Muscle of back (tissue), 13 donors: ENCODE measurements at places on chromosomes 5 and 9. TPM values are rescaled to one million over a fixed set of nuclear protein-coding genes. Genes with fewer than 3 reads are reported as not detected.

GRCh38 chr9:126085170-126085569 is 241.5 kb upstream of the MVB12B start:
- DNase-seq, result no peak

- DNase-seq, result no peak
Observed at GRCh38 chr5:180346358-180346757, 6.8 kb downstream of the GFPT2 start.

GRCh38 chr9:111984086-111984802 is 87.6 kb downstream of the UGCG start:
- no peak for DNase-seq

DNA sequence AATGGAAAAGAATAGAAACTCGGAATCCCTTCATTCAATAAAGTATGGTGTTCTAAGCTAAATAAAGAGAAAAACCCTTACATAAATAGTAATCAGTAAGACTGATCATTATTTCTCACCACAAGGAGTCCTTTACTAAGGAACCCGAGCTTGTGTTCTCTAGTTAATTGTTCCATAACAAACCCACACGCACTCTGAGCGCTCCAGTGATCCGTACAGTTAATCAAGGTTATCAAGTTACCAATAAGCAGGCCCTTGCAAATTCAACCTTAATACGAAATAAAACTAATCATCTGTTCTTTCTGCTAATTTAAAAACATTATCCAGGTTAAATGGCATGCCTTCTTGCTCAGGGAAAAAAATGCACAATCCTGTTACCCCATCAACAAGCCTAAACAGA is 224.4 kb downstream of the FRMD3 start:
- no peak for DNase-seq

- no peak for DNase-seq
Observed at GRCh38 chr5:158874343-158874742, 225.4 kb downstream of the EBF1 start.

DNA sequence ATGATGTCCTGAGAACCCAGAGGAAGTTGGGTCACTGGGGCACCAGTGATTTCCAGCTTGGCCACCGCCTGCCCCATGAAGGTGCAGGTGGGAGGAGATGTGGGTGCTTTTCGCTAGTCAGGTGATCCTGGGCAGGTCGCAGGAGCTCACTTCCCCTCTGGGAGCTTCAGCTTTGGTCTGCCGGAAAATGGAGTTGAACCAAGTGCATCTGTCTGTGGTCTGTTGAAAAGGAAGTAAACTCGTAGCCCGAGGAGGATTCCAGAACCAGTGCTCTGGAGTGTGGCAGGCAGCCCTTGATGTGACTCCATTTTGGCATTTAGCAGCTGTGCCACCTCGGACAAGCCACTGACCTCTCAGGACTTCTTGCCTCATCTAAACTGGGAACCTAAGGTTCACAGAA is 81.8 kb upstream of the HRH2 start:
- DNase-seq, result no peak

DNA sequence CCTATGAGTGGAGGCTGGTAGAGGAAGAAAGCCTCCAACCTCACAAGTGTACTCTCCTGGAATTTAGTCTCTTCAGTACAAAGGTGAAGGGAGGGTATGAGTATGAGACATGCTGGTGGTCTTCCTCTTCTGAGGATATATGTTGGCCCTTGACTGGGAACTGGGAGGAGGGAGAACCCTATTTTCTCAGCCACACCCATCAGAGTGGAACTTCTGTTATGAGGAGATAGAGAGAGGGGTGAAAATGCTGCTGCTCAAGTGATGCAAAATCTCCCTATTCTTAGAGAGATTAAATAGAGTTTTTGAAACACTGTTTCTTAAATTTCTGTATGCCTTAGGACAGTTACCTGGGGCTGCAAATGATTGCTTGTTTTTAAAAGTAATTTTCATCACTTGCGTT is 203.4 kb upstream of the PRR16 start:
- DNase-seq, result no peak

DNA sequence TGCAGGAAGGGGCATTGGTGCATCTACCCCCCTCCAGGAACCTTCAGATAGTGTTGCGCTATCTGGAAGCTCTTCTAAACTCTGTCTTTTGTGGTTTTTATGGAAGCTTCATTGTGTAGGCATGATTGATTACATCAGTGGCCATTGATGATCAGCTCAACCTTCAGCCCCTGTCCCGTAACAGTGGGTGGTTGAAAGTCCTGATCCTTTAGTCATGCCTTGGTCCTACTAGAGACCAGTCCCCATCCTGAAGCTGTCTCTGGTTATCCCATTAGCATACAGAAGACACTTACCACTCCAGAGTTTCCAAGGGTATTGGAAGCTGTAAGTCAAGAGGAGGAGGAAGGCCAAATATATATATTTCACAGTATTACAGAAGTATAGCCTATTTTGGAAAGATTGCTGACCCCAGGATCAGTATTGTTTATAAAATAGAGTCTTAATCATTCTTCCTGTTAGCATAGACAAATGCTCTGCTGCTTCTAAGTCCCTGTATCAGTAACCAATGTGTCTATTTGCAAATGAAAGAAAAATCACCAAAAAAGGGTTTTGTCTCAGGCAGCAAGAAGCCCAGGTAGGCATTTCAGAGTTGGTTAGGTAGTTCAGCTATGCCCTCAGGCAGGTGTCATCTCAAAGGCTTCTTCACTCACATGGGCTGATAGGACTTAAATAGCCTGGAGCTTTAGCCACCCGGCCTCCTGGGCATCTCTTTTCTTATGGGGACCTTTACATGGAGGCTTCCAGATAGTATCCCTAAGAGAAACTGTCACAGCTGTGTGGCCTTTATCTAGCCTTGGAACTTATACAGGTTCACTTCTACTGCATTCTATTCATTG is 41.6 kb downstream of the SPIN1 start:
- no peak for DNase-seq

DNA sequence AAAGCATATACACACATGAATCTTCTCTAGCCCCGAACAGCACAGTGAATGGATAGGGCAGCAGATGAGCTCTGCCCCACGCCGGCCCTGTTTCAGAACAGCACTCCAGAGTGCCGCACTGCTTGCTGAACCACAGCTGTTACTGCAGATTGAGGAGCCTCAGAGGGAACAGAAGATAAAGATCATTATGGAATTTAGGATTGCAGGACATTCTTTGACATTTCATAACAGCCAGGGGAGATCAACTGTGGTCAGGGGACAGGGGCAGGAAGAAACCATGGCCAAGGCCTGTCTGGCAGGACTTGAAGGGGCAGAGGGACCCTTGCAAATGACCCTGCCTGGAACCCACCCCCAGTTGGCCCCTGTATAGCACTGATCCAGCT is 20.6 kb downstream of the IRF1 start:
- DNase-seq, result no peak

DNA sequence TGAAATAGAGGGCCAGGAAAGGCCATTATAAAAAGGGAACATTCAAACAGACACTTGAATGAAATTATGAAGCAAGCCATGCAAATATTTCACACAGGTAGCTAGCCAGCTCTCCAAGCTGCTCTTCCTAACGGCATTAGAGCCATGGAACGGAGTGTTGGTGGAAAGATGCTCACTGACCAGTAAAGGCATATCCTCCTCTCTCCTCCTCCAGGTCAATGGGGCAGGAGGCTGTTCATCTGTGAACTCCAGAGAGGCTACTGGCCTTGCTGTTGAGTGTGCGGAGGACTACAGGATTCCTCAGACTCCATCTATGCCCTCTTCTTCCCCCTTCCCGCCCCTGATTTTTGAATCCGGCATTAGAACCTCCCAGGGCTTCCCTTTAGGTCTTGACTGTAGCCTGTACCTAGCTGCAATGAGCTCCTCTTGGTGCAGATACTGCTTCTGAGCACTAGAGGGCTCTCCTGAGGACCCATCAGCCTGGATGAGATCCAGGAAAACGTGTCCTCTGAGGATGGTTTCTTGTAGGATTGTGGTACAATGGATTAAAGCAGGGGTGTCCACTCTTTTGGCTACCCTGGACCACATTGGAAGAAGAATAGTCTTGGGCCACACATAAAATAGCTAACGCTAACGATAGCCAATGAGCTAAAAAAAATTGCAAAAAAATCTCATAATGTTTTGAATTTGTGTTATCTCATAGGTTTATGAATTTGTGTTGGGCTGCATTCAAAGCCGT is 162.2 kb downstream of the SREK1 start:
- peak; percentile 70 for DNase-seq

- no peak for DNase-seq
Observed at GRCh38 chr5:170622933-170623332, 119.1 kb downstream of the KCNIP1 start.

DNA sequence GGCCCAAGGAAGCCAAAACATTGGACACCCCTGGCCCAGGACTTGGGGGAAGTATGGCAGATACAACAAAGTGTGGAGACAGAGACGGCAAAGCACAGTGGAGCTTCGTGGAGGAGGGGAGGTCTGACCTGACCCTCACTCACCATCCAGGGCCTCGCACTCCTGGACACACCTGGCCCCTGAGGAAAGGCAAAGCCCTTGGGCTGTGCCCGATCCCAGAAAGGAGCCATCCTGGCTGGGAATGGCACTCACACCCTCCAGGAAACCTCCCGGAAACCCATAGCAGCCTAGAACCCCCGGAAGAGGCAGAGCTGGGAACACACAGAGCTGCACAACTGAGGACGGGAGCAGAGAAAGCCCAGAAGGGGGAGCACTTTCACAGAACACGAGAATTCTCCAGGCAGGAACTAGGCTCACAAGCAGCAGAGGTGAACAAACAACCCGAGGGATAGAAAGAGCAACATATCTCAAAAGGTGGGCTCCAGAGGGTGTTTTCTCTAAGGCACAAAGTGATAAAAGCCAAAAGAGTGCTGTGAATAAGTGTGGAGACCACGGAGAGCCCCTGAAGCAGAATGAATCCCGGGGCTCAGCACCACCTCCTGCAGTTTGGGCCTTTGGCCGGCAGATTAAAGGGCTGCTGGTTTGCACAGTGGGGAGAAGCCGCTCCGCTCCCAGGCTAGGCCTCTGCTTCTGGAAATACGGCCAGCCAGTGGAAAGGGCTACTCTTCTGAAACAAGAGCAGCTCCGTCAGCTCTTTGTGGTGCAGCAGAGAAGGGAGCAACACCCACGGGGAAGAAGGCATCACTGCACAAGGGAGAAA is 108.2 kb downstream of the UBE2R2 start:
- peak; percentile 16 for DNase-seq

- no peak for DNase-seq
Observed at GRCh38 chr5:140106805-140107311, 7.1 kb upstream of the PURA start.

- peak; percentile 89 for DNase-seq
Observed at GRCh38 chr5:36653044-36653705, 46.8 kb downstream of the SLC1A3 start.

- DNase-seq, result no peak
Observed at GRCh38 chr9:16245756-16246440, 624.6 kb downstream of the BNC2 start.

- DNase-seq, result peak; percentile 38
Observed at GRCh38 chr5:108529381-108529780, 147.5 kb upstream of the FBXL17 start.

The EIF4EBP3 gene
- 8.7 TPM for polyA plus RNA-seq

The KCNV2 gene
- 0.09 TPM for polyA plus RNA-seq

The CDX1 gene
- polyA plus RNA-seq, result 0.23 TPM

The WASHC1 gene
- 20.8 TPM for polyA plus RNA-seq

The SLC22A4 gene
- polyA plus RNA-seq, result 3.2 TPM

The NFIL3 gene
- polyA plus RNA-seq, result 23.6 TPM

The RGS7BP gene
- polyA plus RNA-seq, result 4.3 TPM

The TLX3 gene
- polyA plus RNA-seq, result not detected

The PAEP gene
- polyA plus RNA-seq, result 0.36 TPM

The FCN1 gene
- 2.4 TPM for polyA plus RNA-seq
